ENCODE measurements at places on chromosomes 1 and 21. TPM values are rescaled to one million over a fixed set of nuclear protein-coding genes. Genes with fewer than 3 reads are reported as not detected.

Gene PAQR6
- total RNA-seq: 8.4 TPM

Gene BSND
- total RNA-seq: not detected

Gene LTN1
- 23.6 TPM for total RNA-seq

Gene STXBP3
- 44.8 TPM for total RNA-seq

Gene SLFNL1
- 0.38 TPM for total RNA-seq

Measured in endothelial cell (in vitro differentiated cells).